Smooth muscle cell of trachea (primary cell): ENCODE measurements at places on chromosomes 12 and 14. TPM values are rescaled to one million over a fixed set of nuclear protein-coding genes. Genes with fewer than 3 reads are reported as not detected.

Gene CHMP4A
- 27.6 and 44.5 TPM in 2 replicates for total RNA-seq

Gene KCNK10
- total RNA-seq: not detected in 2 replicates

Gene RIN3
- 8.8 and 10.8 TPM in 2 replicates for total RNA-seq

Gene PKP2
- not detected in 2 replicates for total RNA-seq

Gene VRTN
- total RNA-seq: not detected in 2 replicates

Gene AMDHD1
- 0.29 and 0.33 TPM in 2 replicates for total RNA-seq

Gene MYH6
- not detected in 2 replicates for total RNA-seq

Gene RD3L
- not detected in 2 replicates for total RNA-seq

Gene KLHDC1
- 4.8 TPM in 2 replicates for total RNA-seq

Gene CAPZA3
- total RNA-seq: not detected in 2 replicates

Gene ITGB7
- total RNA-seq: 0.44 and 1.2 TPM in 2 replicates

Gene NPFF
- total RNA-seq: not detected in 2 replicates

Gene BHLHE41
- total RNA-seq: 0.87 and 3.1 TPM in 2 replicates

Gene SMCO2
- 0.15 and 0.17 TPM in 2 replicates for total RNA-seq

Gene TMCC3
- 0.73 and 0.83 TPM in 2 replicates for total RNA-seq

Gene RDH11
- total RNA-seq: 96.3 and 137 TPM in 2 replicates
